MV-4-11 (cell line): ENCODE measurements at places on chromosomes 3 and 15.

DNA sequence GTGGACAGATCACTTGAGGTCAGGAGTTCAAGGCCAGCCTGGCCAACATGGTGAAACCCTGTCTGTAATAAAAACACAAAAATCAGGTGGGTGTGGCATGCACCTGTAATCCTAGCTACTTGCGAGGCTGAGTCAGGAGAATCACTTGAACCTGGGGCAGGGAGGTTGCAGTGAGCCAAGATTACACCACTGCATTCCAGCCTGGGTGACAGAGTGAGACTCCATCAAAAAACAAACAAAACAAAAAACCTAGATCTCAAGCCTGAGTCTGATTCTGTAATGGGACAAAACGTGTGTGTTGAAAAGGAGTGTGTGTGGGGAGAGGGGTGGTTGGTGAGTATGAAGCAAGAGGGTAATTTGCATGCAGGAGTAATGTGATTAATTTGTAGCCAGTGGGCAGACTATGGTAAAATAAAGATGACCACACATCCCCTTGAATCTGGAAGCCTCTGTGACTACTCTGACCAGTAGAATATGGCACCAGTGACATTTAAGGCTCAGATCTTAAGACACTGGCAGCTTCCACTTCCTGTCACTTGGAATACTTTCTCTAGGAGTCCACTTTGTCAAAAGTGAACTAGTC lies 18.4 kb upstream of the OPA1 start:
- no peak for DNase-seq

DNA sequence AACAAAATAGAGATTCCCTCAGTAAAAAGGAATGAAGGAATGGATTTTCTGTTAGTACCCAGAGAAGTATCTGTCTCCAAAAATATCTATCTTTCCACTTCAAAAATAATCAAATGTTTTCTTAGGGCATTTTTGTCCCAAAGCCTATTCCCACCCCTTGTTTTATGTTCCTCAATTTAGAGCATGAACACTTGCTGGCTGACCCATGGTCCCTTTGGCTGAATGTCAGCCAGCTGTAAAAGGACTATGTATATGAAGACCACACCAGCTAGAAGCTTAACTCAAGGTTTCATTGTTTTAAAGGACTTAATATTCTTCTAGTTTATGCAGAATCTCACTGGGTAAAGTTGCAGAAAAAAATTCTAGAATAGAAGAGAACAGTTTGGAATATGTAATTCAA lies 931.2 kb downstream of the MCTP2 start:
- no peak for DNase-seq

DNA sequence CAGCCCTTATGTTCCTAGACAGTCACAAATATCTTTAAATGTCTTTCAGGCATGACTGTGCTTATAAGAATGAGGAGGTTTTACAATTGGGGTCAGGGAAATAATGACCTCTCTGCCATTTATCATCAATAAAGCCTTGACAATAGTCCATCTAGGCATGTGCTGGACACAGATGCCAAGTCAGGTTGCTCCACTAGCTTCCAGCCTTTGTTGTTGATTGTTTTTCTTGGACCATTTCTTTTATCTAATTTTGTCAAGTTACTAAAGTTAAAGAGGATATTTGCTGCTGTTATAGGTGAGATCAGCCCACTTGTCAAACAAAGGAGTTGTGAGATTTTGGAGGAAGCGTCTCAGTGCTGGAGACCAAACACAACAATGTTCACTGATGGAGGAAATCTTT lies 628.0 kb downstream of the ROBO2 start:
- no peak for DNase-seq

- no peak for DNase-seq
These were observed 125.5 kb downstream of the DGKG start for GRCh38 chr3:186236357-186237020.

DNA sequence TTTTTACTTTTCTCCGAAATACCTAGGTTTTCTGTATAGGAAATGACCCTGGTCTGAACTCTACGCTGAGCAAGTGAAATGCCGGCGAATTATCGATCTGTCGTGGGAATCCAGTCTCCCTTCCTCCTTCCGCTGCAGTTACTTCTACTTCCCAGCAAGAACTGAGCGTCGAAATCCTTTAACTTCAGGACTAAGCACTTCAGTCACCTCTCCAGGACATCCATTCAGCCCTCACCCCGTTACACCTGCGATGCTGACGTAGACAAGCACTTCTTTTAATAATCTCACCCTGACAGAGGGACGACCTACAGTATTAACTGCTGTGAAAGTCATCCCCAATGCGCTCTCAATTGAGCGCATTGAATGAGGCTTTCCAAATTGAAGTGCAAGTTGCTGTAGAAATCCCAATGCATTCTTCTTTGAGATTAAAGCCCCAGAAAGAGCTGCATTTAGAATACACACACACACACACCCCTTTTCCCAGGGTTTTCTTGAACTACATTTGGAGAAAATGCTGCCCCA lies 1.3 kb downstream of the TOP2B start:
- peak; percentile 51 for DNase-seq

- DNase-seq, result no peak
These were observed 31.1 kb downstream of the ACKR4 start for GRCh38 chr3:132628157-132628556.
